ENCODE measurements at places on chromosomes 6 and 20. TPM values are rescaled to one million over a fixed set of nuclear protein-coding genes. Genes with fewer than 3 reads are reported as not detected.

- no peak for DNase-seq
Measured at GRCh38 chr6:156389296-156389695, 387.9 kb upstream of the ARID1B start.

Gene SLC22A16
- not detected for total RNA-seq

Gene GTSF1L
- total RNA-seq, result not detected

DNA sequence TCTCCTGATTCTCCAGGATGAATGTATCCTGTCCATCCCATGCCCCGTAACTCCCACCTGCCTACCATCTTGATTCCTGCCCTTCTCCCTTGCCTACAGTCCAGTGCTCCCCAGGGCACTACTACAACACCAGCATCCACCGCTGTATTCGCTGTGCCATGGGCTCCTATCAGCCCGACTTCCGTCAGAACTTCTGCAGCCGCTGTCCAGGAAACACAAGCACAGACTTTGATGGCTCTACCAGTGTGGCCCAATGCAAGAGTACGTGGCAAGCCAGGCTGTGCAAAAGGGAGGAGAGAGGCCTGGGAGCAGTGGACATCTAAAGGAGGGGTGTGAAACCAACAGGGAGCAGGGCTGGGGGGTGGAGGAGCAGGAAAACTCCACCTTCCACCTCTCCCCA lies 15.0 kb upstream of the ZNF76 start:
- DNase-seq, result no peak

DNA sequence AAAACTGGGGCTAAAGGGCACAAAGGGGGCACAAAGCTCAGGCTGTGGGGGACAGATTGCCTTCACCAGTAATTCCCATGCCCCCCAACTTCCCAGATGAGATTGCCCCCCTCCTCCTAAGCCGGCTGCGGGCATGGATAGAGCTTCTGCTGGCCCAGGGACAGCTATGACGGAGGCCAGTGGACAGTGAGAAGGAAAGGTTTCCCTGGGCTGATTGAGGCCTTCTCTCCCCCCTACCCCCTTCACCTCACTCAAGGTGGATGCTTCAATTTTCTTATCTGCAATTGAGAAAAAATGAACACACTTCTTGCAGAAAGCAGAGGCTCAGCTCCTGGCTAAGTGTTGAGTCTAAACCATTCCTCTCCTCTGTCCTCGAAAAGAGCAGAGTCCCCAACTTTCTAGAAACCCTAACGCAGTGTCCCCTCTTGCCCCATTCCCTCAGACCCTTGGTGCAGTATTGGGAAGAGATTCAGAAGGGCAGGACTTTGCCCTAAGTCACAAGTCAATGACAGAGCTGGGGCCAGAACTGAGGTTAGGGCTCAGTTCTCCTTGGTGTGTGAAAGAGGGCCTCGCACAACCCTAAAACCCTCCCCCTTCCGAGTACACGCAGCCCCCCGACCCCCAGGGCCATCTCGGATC lies 808 bp downstream of the SDC4 start:
- no peak for DNase-seq

Gene TSBP1
- total RNA-seq, result not detected

GRCh38 chr20:1818895-1819294 lies 76.3 kb upstream of the SIRPA start:
- no peak for DNase-seq

- no peak for DNase-seq
Measured at GRCh38 chr6:33028220-33028849, 18.9 kb upstream of the HLA-DOA start.

DNA sequence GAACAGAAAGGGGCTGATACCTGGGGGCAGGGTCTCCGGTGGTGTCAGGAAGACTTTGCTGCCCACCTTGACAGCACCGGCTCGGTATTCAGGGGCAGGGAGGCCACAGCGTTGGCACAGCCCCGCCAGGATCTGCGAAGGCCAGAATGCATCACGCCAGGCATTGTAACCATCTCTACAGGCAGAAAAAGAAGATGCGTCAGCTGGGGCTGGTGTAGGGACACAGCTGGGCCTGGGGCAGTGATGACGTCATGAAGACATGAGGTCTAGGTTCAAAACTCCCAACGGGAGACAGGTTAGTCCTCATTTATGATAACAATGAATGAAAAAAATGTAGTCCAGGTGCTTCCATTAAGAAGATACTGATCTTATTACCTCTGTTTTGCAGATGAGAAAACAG lies 22.0 kb downstream of the ERGIC3 start:
- no peak for DNase-seq

Gene PGC
- not detected for total RNA-seq

- peak; percentile 84 for DNase-seq
Measured at GRCh38 chr6:14876778-14877613, 368.9 kb upstream of the JARID2 start.

Gene KIF25
- not detected for total RNA-seq

Gene MAP7
- total RNA-seq, result 0.95 TPM

- peak; percentile 45 for DNase-seq
Measured at GRCh38 chr6:135088818-135089809, 34.5 kb upstream of the HBS1L start.

- no peak for DNase-seq
Measured at GRCh38 chr6:157427969-157428368, 47.0 kb downstream of the ZDHHC14 start.

DNA sequence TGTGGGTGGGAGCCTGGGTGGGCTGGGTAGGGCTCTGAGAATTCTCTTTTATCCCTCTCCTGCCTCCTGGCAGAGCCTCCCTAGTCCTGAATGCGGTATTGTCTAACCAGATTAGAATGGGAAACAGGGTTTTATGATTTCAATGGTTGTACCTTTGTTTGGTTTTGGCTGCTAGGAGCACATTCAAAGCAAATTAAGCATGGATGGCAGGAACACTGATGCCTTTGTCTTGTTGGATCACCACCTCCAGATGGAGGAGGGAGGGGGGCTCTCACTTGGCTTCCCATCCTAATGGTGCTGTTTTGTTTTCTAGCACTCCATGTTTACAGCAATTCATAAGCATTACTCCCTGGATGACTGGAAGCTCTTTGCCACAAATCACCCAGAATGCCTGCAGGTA lies 11.6 kb downstream of the GMPR start:
- DNase-seq, result no peak

Gene TAAR6
- total RNA-seq, result not detected

Gene LZTS3
- total RNA-seq, result 3.2 TPM

Gene HS3ST5
- total RNA-seq, result not detected

GRCh38 chr6:148955441-148955840 lies 208.6 kb downstream of the UST start:
- DNase-seq, result no peak

- DNase-seq, result peak; percentile 35
Measured at GRCh38 chr6:148112851-148113319, 229.8 kb upstream of the SASH1 start.

Gene SOBP
- 2.1 TPM for total RNA-seq

- peak; percentile 39 for DNase-seq
Measured at GRCh38 chr6:121443971-121444541, 8.6 kb downstream of the GJA1 start.
